ENCODE measurements at places on chromosomes 5 and 9. TPM values are rescaled to one million over a fixed set of nuclear protein-coding genes. Genes with fewer than 3 reads are reported as not detected.

GRCh38 chr9:108245331-108245730 lies 610.5 kb downstream of the ACTL7B start:
- DNase-seq, result no peak
- H3K36me3 ChIP-seq, result no peaks in the 10 kb centered on the region
- no peak overlapping the region for H3K27ac ChIP-seq
- no peaks in the 10 kb centered on the region for H3K4me1 ChIP-seq

- no peaks in the 10 kb centered on the region for H3K27me3 ChIP-seq
- no peak overlapping the region for H3K27ac ChIP-seq
- peaks cover 3% of the 10 kb centered on the region for H3K4me1 ChIP-seq
- DNase-seq, result no peak
- H3K4me3 ChIP-seq, result no peak overlapping the region
Observed at GRCh38 chr5:160183075-160183474, 46.2 kb upstream of the FABP6 start.

DNA sequence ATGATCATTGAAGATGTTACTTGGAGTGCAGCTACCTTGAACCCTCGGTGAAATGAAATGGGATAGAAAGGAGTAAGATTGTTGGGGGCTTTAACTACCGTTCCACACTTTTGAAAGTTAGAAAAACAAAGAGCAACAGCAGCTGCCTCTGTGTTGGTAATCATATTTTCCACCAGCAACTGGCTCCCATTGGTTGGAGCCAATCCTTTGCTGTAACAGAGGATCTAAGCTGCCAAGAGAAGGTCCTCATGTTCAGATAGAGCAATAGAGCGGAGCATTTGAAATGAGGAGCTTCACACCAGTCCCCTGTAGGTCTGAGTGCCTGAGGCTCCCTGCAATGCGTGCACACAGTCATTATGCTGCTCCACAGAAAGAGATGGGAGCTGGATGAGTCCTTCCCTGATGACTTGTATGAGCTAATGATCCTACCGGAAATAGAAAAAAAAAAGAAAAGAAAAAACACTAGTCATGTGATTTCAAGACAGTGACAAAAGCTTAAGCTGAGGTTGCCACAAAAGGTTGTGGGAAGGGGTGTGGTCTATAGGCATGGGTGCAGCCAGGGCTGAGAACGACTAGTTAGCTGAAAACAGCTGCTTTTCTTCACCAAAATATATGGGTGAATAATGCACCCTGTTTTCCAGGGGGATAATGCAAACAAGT lies 300.7 kb downstream of the MLLT3 start:
- H3K4me1 ChIP-seq, result no peaks in the 10 kb centered on the region
- H3K27ac ChIP-seq, result peak overlapping the region; percentile 32
- DNase-seq, result no peak
- H3K27me3 ChIP-seq, result no peaks in the 10 kb centered on the region
- no peaks in the 10 kb centered on the region for H3K36me3 ChIP-seq
- H3K4me3 ChIP-seq, result no peak overlapping the region

Gene OTP
- total RNA-seq, result not detected

Gene C5orf52
- not detected for total RNA-seq

All from esophagus squamous epithelium (tissue), 5 donors.